ENCODE measurements at places on chromosomes 5 and 9. TPM values are rescaled to one million over a fixed set of nuclear protein-coding genes. Genes with fewer than 3 reads are reported as not detected.

RGS3 gene
- 26.9 TPM for total RNA-seq

DMRTA1 gene
- total RNA-seq: 0.95 TPM

DNAI1 gene
- total RNA-seq: not detected

GRCh38 chr5:111553868-111554267 lies 41.5 kb upstream of the STARD4 start:
- DNase-seq: no peak

SHOC1 gene
- not detected for total RNA-seq

Measured in sigmoid colon (tissue), 7 donors.